ENCODE measurements at places on chromosomes 7 and 10.

DNA sequence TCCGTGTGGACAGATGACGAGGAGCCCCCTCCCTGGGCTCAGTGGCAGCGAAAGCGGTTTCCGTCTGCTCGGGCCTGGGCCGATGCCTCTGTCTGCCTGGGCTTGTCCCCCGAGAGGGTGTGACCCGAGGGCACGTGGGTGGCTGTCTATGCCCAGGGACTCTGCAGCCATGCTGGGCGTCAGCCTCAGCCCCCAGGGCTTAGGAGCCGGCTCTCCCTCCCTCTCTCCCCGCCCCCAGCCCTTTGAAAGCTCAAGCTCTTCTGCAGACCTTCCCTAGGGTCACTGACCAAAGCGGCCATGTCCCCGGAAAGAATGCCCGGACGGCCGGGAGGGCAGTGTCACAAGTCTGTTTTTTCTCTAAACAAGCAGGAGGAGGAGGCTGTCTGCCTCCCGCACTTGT is 7.1 kb downstream of the MICALL2 start:
- no peak for DNase-seq

GRCh38 chr7:129924602-129925001 is 28.2 kb downstream of the UBE2H start:
- no peak for DNase-seq

- DNase-seq, result no peak
These were observed 10.2 kb downstream of the BRI3 start for GRCh38 chr7:98291717-98292116.

DNA sequence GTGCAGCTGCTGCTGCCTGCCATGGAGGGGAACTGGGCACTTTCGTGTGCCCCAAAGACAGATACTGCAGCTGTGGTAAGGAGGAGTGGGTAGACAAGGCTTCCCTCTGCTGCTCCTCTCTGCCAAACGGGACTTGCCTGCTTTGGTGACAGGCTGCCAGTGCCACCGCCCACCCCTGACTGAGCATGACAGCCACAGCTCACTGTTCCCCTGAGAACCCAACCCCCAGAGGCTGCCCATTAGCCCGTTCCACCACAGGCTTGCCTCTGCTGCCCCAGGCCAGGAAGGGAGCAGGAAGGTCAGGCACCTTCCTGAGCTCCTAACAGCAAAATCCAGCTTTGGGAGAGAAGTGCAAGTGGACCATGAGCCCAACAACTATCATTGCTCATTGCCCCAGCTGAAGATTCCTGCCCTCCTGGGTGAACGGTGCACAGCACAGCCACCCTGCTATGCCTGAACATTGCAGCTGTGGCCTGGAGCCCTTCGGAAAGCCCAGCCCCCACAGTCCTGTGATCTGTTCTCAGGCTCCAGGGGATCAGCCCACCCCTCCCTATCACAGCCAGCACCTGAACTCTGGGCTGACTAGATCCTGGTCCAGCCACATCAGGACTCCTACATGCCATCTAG is 58.7 kb upstream of the ANTXRL start:
- DNase-seq, result no peak

DNA sequence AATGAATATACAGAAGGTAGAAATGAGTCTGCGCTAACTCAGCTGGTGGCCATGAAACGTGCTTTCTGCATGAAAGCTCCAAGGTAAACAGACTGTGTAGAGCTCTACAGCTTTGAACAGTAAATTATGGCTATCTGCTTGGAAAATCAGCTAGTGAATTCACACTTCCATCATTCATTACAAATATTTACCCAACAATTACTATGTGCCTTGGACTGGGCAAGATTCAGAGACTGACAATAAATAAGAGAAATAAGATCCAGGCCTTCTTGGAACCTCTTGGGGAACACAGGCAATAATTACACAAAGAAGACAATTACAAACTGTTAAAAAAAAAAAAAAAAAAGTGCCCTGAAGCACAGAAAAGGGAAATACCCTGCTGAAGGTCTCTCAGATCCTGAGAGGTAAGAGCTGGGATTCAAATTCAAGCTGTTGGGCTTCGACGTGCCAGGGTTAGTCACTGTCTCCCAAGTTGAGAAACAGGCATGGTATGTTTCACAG is 15.8 kb downstream of the TSPAN12 start:
- DNase-seq, result no peak

DNA sequence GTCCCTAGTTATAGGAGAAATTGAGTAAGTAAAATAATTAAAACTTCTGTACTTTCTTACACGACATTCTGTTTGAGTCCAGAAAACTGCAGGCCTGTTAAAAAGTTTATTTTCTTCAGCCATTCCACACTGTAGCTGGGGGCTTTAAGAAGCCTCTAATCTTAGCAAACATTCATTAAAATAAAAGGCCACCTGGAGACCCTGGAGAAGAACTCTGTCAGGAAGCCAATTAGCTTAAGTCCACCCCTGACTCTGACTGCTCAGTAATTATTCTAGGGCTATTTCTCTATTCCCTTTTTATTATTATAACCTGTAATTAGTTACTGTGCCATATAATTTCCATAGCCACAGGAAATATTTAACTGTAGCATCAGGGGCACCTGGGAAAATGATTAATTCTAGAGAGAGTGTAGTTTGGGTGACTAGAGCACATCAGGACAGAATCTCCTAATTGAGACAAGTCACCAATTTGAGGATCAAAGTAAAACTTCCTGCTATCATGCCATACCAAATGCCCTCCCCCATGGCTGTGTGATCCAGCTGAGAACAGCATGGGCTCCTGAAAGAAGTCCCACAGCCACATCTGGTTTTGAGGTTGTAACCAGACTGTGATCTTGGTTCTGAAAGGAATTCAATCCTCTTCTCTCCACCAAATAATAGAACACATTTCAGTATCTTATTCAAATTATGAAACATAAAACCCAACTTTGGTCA is 1302.3 kb downstream of the XPNPEP1 start:
- no peak for DNase-seq

GRCh38 chr10:52992567-52992966 is 220.0 kb upstream of the MBL2 start:
- DNase-seq, result no peak

DNA sequence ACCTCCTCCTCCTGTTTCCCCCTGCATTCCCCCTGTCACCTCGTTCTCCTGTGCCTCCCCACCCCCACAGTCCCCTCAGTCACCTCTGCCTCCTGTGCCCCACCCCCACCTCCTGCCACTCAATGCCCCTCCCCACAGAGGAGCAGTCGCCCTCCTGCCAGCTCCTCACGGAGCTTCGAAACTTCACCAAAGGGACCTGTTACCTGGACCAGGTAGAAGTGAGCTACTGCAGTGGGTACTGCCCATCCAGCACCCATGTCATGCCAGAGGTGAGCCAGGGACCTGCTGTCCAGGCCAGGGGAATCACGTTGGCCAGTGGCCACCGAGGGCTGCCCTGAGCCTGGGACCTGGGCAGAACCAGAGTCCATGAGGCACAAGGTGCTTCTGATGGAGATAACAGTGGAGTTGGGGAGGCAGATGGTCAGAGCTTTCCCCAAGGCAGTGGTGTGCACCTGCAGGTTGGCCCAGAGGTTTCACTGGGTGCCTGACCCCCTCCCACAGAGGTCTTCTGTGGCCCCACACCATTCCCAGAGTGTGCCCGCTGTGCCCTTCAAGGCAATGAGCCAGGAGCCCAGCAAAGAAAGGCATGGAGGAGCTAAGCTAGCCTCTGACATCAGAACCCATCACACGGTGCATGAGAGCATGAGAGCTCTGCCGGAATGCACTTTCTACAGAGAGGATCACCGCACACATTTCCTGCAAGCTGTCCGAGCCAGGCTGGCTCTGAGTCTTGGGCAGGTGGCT is 7.0 kb upstream of the ZNF862 start:
- DNase-seq, result no peak

DNA sequence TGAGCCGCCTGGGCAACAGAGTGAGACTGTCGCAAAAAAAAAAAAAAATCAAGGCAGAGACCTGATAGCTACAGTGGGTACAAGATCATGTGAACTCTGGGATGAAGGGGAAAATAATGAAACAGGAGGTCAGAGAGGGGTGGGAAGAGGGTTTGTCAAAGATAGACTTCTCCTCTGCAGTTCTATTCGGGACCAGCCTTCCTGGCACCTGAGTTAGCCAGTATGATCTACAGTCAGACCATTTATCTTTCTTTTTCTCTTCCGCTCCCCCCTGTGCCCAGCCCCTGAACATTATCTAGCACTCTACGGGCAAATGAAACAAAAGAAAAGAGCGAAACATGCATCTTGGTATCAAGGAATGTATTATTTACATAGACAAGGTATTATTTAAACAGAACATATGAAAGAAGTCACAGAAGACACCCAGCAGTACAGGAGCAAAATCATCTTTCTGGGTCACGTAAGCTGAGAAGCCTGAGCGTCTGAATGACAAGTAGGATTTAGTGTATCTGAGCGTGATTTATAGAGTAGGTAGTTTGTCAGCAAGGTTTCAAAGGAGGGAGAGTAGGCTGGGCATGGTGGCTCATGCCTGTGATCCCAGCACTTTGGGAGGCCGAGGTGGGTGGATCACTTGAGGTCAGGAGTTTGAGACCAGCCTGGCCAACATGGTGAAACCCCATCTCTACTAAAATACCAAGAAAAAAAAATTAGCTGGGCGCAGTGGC is 109.0 kb downstream of the PRKCQ start:
- DNase-seq, result no peak

- no peak for DNase-seq
These were observed 186.7 kb downstream of the CXCL12 start for GRCh38 chr10:44198096-44198779.

DNA sequence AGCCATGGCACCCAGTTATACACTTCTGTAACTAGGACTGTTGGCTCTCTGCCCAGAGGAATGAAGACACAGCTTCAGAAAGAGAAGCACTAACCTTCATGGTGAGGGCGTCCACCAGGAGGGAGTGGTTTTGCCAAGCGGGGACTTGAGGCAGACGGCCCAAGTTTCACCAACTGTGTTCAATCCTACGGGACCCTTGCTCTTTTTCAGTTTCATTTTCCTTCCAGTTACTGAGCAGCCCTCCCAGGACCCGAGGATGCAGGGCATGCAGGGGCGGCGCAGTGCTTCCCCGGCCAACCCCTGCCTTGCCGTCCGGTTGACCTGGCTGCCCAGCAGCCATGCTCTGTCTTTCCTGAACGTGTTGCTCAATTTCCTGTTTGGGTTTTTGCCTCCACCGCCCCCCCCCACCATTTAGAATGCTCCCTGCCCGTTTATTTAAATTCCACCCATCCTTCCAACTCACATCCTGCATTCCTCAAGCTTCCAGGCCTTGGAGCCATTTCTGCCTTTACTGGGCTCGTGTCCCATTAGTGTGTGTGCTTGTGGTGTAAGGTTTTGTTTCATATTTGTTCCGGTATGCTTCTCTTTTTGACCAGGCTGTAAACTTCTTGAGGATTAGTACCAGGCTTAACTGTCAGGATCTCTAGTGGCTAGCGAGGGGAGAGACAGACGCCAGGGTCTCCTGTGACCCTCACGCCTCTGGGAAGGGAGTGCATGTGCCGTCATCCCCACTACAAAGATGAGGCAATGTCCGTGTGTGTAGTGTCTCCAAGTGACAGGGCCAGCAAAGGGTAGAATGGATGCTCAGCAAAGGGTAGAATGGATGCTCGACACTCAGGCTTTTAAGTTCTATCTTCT is 31.6 kb downstream of the IL15RA start:
- no peak for DNase-seq

GRCh38 chr10:98267894-98268693 is at the start of gene LOXL4:
TSS of gene LOXL4 (minus strand) at chr10:98268194. CDS start at chr10:98263019, 5,175 bp downstream.
- peak; percentile 30 for DNase-seq

- no peak for DNase-seq
These were observed 30.1 kb downstream of the MKX start for GRCh38 chr10:27715505-27715904.

DNA sequence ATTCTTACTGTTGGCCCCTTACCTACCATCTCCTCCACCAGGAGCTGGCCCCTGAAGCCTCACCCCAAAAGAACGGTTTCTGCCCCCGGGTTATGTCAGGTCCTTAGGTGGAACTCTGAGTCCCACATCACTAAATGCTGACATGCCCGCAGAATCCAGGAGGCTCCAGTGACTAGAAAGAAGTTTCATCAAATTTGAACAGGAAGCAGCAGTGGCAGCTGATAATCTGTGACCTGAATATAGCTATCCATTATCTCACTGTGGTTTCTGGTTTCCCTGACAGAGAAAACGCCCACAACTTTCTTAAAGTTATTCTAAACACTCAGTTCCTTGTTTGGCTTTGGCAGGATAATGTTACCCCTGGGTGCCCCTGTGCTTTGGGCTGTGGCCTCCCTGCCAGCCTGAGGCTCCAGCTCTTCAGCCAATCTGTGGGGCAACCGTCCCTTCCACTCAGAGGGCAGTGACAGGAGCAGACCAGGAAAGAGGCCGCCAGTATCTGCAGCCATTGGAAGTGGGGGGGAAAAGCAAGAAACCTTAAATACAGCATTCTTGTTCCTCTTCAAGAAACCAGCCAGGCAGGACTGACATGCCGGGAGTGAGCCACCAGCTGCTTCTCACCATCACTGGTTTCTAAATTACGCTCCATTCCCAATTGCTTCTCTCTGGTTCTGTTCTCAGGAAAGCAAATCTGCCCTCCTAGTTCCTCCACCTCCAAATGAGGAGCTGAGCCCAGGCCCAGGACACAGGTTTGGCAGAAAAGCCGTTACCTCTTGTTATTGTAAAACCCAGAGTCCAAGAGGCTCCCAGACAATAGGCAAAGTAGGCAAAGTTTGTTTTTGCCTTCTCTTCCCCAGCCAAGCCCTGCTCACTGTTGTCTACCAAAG is 41.2 kb upstream of the VCL start:
- peak; percentile 36 for DNase-seq

- DNase-seq, result peak; percentile 89
These were observed 582 bp downstream of the HBP1 start for GRCh38 chr7:107169120-107170050.

GRCh38 chr10:43854007-43854406 is 205.3 kb upstream of the ZNF32 start:
- no peak for DNase-seq

GRCh38 chr7:118094044-118094443 is 89.9 kb upstream of the LSM8 start:
- DNase-seq, result no peak

DNA sequence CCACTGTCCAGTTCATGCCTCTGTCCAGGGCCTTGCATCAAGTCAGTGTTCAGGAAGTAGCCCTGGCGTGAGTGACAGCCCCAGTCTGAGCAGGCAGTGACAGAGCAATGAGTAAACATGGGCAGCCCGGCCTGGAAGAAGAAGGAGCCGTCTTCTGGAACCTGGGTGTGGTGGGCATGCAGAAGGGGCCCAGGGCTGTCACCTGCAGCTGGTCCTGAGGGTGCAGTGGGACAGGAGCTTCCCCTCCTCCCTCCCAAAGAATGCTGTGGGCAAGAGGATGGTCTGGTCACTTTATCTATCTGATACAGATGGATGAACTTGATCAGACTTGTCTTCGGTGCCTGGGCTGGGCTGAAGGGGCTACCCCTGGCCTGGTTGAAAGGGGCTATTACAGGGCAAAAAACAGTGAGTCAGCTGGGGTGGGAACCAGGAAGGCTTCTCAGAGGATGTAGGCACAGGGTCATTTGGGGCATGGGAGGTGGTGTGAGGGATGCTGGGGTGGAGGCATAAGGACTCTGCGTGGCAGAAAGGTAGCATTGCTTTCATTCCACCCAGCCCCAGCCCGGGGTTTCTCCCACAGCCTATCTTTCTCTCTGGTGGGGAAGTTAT is 42.7 kb upstream of the PPIF start:
- DNase-seq, result no peak

Measured in activated B cell treated with CpG ODN at 0.5 μM for 24 hours (primary cell).